ENCODE measurements at places on chromosomes 1 and 21.

GRCh38 chr1:116298746-116299145 is 74.3 kb upstream of the ATP1A1 start:
- DNase-seq, result no peak

DNA sequence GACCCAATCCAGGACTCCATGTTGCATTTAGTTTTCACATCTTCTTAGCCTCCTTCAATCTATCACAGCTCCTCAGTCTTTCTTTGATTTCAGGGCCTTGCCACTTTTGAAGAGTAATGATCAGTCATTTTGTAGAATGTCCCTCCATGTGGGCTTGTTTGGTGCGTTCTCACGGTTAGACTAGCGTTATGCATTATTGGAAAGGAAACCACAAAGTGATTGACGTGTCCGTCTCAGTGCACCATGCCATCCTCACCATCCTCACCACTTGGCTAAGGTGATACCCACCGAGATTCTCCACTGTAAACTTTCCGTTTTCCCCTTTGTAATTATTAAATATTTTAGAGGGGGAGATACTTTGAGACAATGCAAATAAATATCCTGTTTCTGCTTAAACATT is 59.6 kb upstream of the OLIG2 start:
- DNase-seq, result peak; percentile 11

DNA sequence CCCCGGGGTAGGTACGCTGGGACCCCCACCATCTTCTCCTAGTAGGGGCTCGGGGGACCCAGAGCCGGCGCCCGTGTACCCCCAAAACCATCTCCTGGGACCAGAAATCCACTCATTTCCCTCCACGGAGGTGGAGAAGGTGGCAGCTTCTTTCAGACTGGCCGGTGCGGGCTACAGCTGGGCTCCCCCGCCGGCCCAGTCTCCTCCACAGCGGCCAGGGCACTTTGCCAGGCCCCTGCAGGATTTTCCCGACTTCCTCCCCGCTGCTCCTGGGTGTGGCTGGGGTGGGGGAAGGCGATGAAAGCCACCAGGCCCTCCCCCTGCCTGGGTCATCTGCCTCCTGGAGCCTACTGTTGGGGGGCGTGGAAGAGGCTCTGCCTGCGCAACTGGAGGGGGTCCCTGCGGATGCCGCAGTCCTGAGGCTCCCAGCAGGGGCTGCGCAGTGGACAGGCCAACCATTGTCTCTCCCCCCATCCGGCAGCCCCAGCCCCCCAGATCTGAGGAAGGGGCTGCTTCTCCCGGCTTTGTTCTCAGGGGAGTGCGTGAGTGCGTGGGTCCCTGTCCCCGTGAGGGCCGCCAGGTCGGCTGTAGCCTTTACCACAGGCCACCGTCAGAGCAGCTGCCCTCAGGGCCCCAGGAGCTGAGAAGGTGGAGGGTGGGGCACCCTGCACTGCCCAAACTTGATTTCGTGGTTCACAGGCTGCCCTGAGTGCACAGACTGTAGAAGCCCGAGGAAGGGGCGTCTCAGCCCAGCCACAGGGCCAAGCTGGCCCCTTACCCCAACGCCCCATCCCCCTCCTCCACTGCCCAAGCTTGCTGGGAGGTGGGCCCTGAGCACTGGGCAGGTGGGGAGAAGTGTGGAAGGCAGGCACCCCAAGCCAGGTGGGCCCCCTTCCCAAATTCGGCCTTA is 1.3 kb downstream of the AGRN start:
- DNase-seq, result no peak

- DNase-seq, result no peak
These were observed 336.8 kb downstream of the SEC16B start for GRCh38 chr1:177632923-177633615.

DNA sequence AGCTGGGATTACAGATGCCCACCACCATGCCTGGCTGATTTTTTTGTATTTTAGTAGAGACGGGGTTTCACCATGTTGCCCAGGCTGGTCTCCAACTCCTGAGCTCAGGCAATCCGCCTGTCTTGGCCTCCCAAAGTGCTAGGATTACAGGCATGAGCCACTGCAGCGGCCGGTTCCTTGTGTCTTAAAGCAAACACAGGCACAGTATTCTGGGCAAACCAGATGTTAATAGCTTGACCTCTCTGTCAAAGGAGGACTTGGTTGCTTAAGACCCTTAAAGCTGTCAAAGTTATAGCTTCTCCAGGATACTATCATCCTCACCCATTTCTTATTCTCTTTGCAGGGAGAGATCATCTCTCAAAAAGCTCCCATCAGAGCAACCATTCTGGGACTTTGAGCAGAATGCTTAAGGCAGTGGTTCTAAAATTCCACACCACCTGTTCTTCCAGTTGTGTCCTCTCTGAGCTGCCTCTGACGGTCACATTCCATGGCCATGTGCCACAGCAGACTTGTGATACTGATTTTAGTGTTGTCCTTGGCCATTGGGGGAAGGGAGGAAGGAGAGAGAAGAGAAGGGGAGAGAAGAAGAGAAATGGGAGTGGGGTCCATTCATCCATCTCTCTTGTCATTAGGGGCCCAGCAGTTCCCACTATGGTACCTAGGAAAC is 81.8 kb downstream of the PBX1 start:
- DNase-seq, result no peak

- DNase-seq, result peak; percentile 49
These were observed 3.3 kb upstream of the UTP11 start for GRCh38 chr1:38009088-38009840.

GRCh38 chr1:192418552-192419285 is 101.9 kb downstream of the RGS21 start:
- no peak for DNase-seq

DNA sequence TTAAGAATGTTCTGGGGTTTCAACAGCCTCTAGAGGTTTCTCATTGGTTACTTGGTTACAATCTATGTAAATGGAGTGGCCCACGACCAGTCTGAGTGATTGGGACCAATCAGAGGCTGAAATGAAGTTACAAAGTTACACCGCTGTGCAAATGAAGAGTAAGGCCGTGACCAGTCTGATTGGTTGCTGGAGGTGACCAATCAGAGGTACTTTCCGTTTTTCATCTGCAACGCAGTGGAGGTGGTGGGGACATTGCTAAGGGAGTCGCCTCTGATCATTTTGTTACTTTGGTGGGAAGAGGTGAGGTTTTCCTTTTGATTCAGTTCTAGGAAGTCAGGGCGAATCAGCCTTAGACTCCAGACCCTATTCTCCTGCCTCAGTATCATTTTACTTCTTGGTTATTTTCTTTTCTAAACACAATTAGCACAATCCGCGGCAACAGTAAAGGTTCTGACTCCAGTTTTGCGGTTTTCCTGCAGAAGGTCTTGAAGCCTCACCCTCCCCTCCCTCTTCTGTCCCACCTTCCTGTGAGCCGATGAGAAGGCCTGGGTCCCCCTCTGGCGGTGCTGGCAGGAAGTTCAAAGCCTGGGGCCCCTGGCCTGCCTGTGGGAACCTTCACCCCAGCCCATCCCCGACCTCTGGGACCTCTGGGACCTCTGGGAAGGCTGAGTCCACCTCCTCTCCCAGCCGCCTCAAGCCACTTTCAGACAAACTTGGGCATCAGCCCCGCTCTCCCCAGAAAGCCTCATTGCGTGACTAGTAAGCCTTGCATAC is 38.7 kb upstream of the TTC34 start:
- peak; percentile 73 for DNase-seq

DNA sequence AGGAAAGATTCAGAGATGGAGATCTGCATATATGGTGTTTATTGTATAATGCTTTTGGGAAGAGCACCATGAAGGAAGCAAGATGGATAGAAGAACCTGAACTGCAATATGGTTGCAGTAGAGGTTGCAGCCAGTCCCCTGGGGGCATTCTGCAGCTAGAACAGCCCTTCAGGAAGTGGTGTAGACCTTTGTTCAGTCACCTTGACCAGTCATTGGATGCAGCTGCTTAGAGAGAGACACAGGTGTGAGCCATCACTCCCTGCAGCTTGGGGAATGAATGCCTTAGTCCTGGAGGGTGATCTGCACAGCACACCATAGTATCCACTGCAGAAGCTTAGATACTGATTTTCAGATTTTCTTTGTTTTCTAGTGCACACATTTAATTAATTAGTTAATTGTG is 42.3 kb downstream of the NEK7 start:
- no peak for DNase-seq

- DNase-seq, result no peak
These were observed 766 bp downstream of the RAP1GAP start for GRCh38 chr1:21668232-21668950.

- DNase-seq, result no peak
These were observed 107.2 kb downstream of the SIM2 start for GRCh38 chr21:36806103-36806502.

DNA sequence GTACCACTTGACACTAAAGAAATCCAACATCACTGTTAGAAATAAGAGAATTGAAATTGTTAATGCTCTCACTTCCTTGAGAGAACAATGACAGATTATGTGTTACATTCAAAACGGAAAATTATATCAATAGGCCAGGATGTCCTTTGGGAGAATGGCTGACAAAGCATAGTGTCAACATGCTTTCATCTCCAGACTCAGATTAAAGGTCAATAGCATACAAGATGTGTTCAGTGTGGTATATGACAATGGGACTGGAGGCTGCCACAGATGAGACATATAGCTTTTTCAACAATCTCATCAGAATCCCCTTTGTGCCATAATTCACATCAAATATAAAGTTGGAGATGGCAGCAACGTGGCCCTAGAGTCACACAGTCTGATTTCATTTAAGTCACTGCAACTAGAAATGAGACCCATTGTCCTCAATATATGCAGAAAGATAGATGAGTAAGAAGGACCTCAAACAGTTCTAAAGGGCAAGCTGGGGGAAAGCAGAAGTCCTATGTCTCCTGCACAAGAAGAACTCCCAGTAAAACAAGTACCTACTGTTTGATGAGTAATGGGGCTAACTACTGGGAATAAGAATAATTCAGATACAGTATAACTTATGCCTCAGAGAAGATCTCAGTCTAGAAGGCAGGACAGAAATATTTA is 327.9 kb downstream of the TTLL7 start:
- DNase-seq, result no peak

- DNase-seq, result no peak
These were observed 23.6 kb upstream of the KIRREL1 start for GRCh38 chr1:157969697-157970485.

- DNase-seq, result no peak
These were observed 29.0 kb upstream of the NTPCR start for GRCh38 chr1:232921381-232921780.

DNA sequence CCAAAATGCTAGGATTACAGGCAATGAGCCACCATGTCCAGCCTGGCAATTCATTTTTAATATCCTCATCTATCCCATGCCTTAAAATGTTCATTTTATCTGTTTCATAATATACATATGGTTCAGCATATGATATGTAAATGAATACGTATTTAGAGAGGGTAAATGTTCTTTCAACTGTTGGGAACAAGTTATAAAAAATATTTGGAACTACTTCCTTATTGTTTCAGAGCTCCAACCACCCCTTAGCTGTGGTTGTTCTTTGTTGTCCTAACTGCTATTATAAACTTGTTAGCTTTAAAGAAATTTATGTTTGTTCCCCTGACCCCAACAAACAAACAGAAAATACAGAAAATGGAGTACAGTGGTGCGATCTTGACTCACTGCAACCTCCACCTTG is 14.5 kb downstream of the MCOLN2 start:
- no peak for DNase-seq

GRCh38 chr1:164560121-164560541 is 1.1 kb downstream of the PBX1 start:
- DNase-seq, result no peak

GRCh38 chr1:66489151-66489550 is 44.8 kb upstream of the SGIP1 start:
- DNase-seq, result no peak

- no peak for DNase-seq
These were observed 31.7 kb upstream of the RALGPS2 start for GRCh38 chr1:178693366-178693765.

DNA sequence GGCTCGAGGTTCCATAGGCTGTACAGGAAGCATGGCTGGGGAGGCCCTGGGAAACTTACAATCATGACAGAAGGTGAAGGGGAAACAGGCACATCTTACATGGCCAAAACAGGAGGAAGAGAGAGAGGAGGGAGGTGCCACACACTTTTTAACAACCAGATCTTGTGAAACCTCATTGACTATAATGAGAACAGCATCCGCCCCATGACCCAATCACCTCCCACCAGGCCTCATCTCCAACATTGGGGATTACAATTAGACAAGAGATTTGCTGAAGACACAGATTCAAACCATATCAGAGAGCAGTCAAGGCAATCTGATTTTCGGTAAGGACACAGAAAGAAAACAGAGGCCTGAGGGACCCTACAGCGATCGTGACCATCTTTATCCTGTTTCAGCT is 41.7 kb downstream of the TNFRSF9 start:
- DNase-seq, result no peak

GRCh38 chr1:77024500-77024899 is 157.2 kb downstream of the ST6GALNAC5 start:
- DNase-seq, result no peak

GRCh38 chr1:226044514-226045101 is 17.9 kb upstream of the H3-3A start:
- DNase-seq, result no peak

DNA sequence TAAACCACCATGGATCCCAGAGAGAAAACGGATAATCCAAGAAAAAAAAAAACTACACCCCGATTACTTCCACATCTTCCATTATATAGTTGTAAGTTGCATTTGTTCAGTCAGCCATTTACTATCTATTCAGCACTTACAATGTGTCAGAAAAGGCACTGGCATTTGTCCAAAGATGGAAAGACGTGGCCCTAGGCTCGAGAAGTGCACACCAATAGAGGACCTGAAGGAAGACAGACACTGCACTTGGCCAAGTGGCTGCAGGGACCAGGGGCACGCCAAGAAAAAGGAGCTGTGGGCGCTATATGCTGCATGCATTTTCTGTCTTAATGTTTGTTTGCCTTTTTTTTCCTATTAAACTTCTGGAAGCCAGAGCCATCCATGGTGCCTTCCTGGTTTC is 45.2 kb upstream of the LYST start:
- DNase-seq, result no peak

DNA sequence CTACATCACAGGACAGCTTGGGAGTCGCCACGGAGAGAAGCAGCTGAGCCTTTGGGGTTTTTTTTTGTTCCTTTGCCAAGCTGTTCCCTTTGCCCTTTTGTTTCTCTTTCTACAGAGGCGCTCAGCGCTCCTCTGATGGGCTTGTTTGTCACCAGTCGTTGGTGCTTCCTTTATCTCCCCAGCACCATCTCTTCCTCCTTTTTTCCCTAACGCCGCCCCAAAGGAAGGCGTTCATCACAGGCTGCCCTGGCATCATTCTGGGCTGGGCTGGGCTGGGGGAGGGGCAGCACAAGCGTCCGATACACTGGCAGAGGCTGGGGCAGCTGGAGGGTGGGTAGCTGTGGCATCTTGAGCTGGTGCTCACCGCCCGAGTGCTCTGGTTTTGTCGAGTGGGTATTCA is 10.5 kb downstream of the IGSF21 start:
- no peak for DNase-seq

GRCh38 chr1:75426688-75427087 is 184.2 kb downstream of the SLC44A5 start:
- DNase-seq, result no peak

DNA sequence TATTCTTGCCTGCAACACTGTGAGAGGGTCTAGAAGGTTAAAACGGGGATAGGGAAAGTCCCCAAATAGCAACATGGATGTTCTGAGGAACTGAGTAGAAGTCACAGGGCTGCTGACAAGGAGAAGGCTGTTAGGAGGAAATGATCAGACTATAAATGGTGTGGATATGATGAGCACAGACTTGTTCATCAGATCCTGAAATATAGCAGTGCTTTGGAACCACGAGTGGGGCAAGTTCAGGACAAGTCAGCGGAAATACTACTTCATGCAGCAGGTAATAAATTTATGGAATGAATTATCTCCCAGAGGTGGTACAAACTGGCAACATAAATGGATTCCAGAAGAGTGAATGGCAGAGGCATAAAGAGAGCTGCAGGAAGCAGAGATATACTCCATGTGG is 3.2 kb upstream of the KIAA0040 start:
- no peak for DNase-seq

All from CD4-positive, alpha-beta T cell treated with Interleukin-12 subunit alpha and Interleukin-12 subunit beta, for 1 hour (primary cell).